ENCODE measurements at places on chromosomes 12 and 14.

- no peak for DNase-seq
Measured at GRCh38 chr14:104370256-104370870, 209.2 kb upstream of the C14orf180 start.

GRCh38 chr12:85274315-85274651 lies 5.7 kb upstream of the ALX1 start:
- no peak for DNase-seq

DNA sequence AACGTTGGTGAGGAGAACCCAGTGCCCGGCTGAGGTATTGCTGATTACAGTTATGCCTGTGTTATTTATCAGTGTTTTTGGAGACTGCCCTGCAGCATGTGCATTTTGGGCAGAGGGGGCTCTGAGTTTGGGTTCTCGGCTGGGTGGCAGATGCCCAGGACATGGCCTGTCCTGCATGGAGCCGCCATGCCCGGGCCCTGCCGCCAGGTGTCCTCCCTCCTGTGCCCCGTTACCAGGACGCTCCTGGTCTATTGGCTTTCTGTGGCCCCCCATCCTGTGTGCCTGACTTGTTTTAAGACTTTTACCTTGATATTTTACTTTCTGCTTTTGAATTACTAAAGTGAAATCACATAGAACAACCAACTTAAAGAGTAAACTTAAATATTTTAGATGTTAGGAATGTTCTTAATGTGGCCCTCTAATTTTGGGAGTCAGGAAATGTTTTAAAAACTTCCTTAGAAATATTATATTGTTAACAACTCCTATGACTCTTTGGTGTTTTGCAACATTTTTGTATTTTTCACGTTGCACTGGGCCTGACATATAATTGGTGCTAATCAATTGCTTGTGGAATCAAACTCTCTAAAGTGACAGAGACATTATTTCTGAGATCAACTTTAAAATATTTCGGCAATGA lies 51.8 kb downstream of the PRIMA1 start:
- no peak for DNase-seq

GRCh38 chr14:27836386-27836785 lies 930.2 kb upstream of the FOXG1 start:
- no peak for DNase-seq

DNA sequence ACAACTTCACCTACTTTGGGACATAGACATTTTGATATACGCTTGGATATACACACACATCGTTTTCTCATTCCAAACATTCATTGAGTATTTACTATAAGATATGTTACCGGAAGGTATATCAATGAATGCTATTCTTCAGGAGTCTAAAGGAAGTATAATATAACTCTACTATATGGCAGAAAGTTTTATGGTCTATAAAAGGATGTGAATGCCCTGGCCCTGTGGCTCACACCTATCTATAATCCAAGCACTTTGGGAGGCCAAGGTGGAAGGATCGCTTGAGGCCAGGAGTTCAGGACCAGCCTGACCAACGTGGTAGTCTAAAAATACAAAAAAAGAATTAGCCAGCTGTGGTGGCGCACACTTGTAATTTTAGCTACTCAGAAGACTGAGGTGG lies 5.6 kb downstream of the NRIP2 start:
- no peak for DNase-seq

- no peak for DNase-seq
Measured at GRCh38 chr14:45970621-45971020, 681.0 kb downstream of the RPL10L start.

- DNase-seq: peak; percentile 68
Measured at GRCh38 chr12:67649570-67650387, 1.2 kb downstream of the DYRK2 start.

DNA sequence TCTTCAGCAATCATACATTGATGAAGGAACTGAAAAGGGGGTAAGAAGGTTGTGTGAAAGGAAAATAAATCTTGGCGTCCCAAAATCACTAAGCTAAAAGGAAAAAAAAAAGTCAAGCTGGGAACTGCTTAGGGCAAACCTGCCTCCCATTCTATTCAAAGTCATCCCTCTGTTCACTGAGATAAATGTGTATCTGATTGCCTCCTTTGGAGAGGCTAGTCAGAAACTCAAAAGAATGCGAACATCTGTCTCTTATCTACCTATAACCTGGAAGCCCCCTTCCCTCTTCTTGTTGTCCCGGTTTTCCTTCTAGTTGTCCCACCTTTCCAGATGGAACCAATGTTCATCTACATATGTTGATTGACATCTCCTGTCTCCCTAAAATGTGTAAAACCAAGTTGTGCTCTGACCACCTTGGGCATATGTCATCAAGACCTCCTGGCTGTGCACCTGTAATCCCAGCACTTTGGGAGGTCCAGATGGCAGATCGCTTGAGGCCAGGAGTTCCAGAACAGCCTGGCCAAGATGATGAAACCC lies 53.1 kb downstream of the RESF1 start:
- DNase-seq: no peak

- no peak for DNase-seq
Measured at GRCh38 chr12:292186-292585, 29.6 kb upstream of the SLC6A13 start.

DNA sequence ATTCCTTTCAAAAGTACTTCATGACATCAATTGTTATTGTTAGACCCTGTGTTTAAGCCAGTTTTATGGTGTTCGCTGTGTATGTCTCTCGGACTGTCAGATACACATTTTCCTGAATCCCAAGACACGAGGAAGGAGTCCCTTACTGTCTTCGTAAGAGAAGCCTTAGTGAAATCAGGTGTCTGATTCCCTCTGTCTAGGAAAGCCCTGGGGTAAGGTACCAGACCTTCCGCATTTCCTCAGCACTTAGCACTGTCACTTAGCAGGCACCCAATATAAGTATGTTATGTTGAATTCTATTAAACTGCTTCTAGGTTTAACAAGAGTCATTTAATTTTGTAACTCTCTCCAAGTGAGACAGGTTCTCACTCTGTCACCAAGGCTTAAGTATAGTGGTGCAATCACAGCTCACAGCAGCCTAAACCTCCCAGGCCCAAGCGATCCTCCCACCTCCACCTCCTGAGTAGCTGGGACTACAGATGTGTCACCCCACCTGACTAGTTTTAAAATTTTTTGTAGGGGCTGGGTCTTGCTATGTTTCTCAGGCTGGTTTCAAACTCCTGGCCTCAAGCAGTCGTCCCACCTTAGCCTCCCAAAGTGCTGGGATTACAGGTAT lies 111.0 kb downstream of the BBS10 start:
- DNase-seq: no peak

- peak; percentile 40 for DNase-seq
Measured at GRCh38 chr14:101600891-101601605, 39.8 kb downstream of the DIO3 start.

GRCh38 chr12:115227137-115227615 lies 543.2 kb upstream of the TBX3 start:
- DNase-seq: no peak

GRCh38 chr12:7970475-7971252 lies 34.7 kb upstream of the SLC2A3 start:
- peak; percentile 97 for DNase-seq

GRCh38 chr14:59964251-59965007 lies 44.5 kb downstream of the LRRC9 start:
- DNase-seq: no peak

DNA sequence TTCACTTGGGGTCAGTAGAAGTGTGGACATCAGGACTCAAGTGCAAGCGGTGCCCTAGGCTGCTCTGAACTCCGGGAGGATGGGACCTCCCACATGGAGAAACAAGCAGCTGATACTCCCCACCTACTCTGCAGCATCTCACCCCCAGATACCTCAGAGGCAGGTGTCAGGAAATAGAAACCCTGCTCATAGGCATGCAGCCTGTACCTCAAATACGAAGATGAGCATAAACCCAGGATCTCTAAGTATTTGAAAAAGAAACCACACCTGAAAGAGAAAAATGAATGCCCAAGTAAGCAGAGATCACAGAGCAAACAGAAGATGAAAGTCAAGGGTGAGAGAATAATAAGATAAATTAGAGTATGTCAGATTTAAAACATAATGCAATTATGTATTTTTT lies 75.6 kb upstream of the WSCD2 start:
- DNase-seq: no peak

- no peak for DNase-seq
Measured at GRCh38 chr12:101793401-101793800, 37.4 kb downstream of the GNPTAB start.

DNA sequence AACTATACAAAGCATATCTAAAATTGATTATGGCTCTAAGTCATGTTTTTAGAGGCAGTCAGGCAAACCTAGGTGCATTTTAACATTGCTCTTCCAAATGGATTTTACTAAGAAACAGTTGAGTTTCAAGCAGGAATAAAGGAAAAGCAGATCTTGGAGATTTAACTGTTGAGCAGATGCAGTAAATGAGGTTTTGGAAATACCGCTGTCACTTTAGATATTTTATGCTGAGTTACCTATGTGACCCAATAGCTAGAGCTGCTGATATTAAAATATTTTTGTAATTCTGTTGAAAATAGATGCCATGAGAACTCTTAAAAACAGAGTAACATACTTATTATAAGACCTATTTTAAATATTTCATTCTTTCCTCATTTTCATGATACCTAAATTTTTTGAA lies 181.4 kb downstream of the SYT1 start:
- no peak for DNase-seq

GRCh38 chr14:68199554-68200151 lies 380.1 kb downstream of the RAD51B start:
- DNase-seq: peak; percentile 67

DNA sequence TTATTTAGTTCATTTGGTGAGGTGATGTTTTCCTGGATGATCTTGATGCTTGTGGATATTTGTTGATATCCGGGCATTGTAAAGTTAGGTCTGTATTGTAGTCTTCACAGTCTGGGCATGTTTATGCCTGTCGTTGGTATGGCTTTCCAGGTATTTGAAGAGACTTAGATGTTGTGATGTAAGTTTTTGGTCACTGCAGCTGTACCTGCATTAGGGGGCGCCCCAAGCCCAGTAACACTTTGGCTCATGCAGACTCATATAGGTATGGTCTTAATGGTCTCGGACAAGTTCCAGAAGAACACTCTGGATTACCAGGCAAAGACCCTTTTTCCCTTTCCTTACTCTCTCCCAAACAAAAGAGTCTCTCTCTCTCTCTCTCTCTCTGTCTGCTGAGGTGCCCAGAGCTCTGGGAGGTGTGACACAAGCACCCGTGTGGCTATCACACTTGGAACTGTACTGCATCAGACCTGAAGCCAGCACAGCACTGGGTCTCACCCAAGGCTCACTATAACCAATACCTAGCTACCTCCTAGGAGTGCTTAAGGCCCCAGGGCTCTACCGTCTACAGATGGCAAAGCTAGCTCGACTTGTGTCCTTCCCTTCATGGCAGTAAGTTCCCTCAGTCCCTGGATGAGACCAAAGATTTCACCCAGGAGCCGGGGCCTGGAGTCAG lies 425.8 kb upstream of the ATXN7L3B start:
- DNase-seq: peak; percentile 72

DNA sequence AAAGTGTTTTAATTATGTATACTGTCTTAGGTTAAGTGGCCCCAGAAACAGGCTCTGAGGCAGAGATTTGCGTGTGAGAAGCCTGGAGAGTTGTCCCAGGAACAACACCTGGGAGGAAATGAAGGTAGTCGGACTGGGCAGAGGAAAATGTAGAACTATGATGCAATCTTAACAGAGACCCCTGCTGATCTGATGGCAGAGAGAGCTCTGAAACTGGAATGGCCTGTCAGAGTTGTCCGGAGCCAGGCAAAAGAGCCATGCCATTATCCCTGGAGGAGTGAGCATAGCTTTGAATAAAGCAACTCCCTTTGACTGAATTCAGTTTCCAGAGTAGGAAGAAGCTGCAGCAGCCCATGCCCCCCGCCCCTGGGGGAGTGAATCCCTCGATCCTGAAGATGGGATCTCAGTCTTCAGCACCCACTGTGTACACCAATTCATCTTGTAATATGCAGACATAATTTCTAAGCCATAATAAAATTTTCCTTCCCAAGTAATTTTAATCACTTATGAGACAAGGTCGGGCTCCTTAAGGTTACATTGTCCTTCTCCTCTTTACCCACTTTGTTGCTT lies 264.8 kb downstream of the PDZRN4 start:
- DNase-seq: no peak

GRCh38 chr12:130357729-130358330 lies 20.1 kb downstream of the PIWIL1 start:
- no peak for DNase-seq

- no peak for DNase-seq
Measured at GRCh38 chr14:95254288-95254687, 65.4 kb downstream of the CLMN start.

- DNase-seq: no peak
Measured at GRCh38 chr14:58501214-58501816, 73.8 kb downstream of the KIAA0586 start.

DNA sequence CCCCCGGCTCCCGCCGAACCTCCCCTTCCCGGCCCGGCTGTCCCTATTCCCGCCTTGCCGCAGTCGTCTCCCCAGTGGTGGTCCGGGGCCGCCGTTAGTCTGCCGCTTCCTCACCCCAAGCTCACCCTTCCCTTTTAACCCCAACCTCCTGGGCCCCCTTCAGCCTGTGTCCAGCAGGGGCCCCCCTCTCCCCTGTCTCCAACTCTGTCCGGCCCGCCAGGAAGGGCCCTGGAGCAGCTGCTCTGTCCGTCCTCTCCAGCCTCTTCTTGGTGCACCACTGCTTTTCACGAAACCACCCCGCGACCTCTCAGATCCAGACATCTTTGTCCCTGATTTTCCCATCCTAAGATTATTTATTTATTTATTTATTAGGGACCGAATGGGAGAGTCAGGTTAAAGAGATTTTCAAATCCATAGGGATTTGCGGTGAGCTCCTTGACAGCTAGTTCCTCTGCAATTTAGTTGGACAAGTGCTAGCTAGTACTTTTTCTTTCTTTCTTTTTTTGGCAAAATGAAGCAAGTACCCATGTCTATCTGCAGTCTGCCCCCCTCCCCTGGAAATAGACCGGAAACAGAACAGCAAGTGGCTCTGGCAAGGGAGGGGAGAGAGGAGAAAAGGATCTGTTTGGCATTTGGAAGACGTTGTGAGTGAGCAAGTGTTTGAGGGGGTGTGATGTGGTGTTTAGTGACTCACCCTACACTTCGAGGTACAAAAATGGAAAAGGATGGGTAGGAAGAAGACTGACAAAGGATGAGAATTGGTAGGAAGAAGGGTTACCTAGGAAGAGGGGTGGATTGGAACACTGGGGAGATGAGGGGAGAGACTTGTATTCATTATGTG lies 632 bp downstream of the UBR7 start:
- DNase-seq: no peak

DNA sequence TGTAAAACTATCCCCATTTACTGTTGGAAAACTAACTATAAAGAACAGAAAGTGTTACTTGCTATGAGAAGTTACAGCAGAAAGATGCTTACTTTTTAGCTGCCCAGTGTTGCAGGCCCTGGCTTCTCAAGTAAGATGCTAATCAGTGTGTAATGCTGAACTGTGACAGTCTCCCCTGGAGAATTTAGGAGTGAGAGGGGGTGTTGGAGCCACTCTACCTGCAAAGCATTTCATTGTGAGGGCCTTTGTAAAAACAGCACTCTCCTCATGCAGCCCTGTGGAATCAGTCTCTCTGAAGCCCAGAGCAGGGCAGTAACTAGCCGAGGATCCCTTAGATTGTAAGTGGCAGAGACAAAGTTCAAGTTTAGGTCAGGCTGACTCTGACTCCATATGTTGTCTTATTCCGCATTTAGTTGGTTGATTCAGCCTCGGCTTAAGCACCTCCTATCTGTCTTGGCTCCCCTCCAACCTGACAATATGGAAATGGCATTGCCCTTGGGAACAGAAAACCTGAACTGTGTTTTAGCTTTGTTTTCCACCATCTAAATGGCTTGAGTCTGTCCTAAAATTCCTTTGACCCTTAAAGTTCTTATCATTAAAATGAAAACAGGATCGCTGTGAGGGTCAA lies 141.3 kb downstream of the PRKCH start:
- no peak for DNase-seq

All from ecto neural progenitor cell (in vitro differentiated cells).